Left lung (tissue), 14 donors: ENCODE measurements at places on chromosomes 7 and 10. TPM values are rescaled to one million over a fixed set of nuclear protein-coding genes. Genes with fewer than 3 reads are reported as not detected.

Gene TRIM73
- 4.6 TPM for polyA plus RNA-seq

Gene OR9A2
- not detected for polyA plus RNA-seq

Gene NPTX2
- 0.53 TPM for polyA plus RNA-seq

Gene EBLN1
- polyA plus RNA-seq = not detected

Gene PRKG1
- polyA plus RNA-seq = 18.5 TPM

Gene LAMTOR4
- polyA plus RNA-seq = 92.4 TPM

Gene NPC1L1
- 0.50 TPM for polyA plus RNA-seq

Gene CDNF
- polyA plus RNA-seq = 4.3 TPM

Gene DLX6
- not detected for polyA plus RNA-seq

Gene HECW1
- polyA plus RNA-seq = 3.9 TPM
